ENCODE measurements at places on chromosomes 1 and 21.

DNA sequence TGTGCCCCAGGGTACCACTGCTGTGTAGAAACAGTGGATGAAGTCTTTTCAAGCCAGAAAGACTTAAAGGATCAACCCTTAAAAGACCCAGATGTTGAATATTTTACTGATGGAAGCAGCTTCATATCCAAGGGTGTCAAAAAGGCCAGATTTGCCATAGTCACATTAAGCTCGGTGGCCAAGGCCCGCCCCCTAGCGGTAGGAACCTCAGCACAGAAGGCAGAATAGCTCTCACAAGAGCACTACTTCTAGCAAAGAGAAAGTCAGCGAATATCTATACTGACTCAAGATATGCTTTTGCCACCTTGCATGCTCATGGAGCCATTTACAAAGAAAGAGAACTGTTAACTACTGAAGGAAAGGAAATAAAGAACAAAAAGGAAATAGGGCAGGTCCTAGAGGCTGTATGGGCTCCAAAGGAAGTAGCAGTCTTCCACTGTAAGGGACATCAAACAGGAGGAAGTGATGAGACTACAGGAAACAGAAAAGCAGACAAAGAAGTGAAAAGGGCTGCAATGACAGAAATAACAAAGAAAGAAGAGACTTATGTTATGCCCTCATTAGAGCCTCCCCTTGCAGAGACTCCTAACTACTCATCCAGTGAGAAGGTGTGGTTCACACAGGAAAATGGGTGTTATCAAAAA is 90.5 kb downstream of the LIPI start:
- DNase-seq, result peak; percentile 74

DNA sequence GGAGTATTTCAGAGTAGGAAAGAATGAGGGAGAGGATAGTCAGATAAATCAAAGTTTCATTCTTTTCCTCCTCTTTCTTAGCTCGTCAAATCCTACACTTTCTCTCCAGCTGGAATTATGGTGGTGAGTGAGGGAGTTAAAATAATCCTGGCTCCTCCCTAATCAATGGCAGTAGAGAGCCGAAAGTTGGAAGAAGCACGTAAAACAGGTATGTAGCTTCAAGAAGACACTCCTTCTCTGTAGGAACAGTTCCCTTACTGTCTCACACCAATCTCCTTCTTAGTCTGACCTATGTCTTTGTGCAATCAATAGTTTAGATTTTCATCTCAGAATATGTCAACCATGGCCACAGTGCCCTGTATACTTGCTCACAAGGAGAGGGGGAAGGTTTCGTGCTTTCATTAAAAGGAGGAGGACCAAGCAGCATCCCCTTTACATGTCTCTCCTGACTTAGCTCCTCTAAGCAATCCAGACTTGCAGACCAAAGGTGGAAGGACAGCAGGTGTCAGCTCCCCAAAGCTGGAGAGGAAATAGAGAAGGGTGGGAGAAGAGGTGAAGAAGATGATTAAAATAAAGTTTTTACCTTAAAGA is 878 bp downstream of the MINDY1 start:
- DNase-seq, result peak; percentile 41

- no peak for DNase-seq
These were observed 293.9 kb upstream of the PROX1 start for GRCh38 chr1:213693864-213694263.

GRCh38 chr1:93607814-93608186 is 73.8 kb downstream of the BCAR3 start:
- DNase-seq, result no peak

- DNase-seq, result peak; percentile 62
These were observed 2.2 kb downstream of the RNF19B start for GRCh38 chr1:32962248-32962896.

- DNase-seq, result no peak
These were observed 267.9 kb downstream of the PLA2G4A start for GRCh38 chr1:187096689-187097088.

DNA sequence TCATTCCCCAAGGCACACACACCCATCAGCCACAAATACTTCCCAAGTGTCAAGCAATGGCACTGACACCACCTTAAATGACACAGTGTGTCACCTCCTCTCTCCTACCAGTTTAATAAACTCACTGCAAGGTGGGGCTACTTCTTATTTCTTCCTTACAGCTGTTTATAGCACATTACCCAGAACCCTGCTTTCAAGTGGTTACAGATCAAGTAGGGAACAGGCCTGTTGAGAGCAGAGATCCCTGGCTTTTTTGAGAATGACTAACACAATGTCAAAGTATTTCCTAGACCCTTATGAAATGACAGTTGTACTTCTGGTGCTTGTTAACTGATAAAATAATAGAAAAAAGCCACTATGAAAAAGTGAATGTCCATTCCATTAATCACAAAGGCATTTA is 19.8 kb downstream of the ZBTB17 start:
- no peak for DNase-seq

DNA sequence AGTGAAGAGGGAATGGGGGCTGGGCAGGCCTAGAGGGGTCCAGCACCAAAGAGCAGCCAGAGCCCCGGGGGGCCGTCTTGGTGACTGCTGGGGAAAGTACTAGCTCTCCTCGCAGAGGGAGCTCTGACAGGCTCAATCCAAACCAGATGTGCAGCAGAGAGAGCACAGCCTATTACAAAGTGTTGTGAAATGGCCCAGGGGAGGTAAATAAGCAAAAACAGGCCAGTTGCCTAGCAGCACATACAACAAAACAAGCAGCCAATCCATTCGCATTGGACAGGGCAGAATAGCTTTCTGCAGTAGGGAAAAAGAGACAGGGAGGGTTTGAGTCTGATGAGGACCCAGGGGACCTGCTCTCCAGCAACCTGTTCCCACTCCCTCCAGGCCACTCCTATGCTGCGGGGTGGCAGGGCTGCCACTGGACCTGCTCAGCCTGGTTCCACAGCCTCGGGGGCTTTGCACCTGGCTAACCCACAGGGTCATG is 239.6 kb upstream of the FGGY start:
- no peak for DNase-seq
